ENCODE measurements at places on chromosomes 3 and 15.

DNA sequence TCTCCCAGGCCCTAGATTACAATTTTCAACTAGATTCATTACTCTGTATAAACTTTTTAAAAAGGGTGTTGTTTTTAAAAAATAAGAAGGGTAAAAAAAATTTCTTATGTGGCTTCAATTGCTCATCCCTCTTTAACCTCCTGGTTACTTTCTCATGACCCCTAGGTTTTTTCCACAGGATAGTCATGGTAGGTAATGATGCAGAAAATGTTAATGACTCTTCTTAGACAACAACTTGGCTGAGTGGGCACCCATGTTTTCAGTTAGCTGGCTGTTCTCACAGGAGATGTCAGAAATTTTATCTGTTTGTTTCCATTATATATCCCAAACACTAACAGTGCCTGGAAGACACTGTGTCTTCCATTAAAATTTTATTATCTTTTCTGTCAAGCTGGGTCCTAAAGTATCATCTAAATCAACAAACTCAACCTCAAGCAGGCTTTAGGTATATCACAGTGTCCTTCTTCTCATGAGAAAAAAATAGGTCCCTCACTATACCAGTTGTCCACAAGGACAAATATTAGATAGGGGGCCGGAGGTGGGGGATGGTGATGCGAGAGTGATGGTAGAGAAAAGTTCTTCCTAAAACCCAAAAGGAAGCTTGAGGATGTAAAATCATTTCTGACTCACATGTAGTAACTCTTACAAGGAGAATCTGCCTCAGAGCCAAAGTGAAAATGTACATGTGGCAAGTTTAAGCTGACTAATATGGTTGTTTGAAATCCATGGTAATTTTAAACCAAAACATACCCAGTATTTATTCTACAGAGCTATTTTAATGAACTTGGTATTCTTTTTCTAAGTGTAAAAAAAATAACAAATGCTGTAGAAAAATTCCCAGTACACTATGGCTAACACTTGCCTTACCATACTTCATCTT lies 43.3 kb downstream of the PLOD2 start:
- H3K27me3 ChIP-seq = no peaks in the 10 kb centered on the region
- H3K27ac ChIP-seq = no peak overlapping the region
- no peak for DNase-seq

DNA sequence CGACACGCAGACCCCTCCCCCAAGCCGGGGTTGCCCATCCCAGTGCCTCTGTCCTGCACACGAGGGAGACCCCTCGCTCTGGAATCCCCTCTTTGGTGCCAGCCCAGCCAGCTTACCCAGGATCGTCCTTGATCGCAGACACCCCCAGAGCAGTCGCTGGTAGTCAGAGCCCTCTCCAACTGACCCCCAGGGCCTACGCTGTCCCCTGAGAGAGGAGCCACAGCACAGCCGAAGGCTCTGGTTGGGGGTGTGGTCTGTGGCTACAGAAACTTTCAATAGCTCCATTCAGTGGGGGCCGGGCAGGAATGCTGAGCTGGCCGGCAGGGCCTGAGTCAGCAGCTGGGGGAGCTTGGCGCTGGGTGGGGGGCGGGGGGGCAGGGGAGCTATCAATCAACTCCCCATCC lies at the start of gene LCTL:
Gene LCTL, minus strand, starts transcription at position 258 of the 404 bp plus-strand sequence. CDS start 633 bp downstream, outside the sequence.
- no peaks in the 10 kb centered on the region for H3K27me3 ChIP-seq
- no peaks in the 10 kb centered on the region for H3K36me3 ChIP-seq
- H3K27ac ChIP-seq = no peak within 1 kb of the TSS
- H3K4me1 ChIP-seq = no peaks in the 10 kb centered on the region

DNA sequence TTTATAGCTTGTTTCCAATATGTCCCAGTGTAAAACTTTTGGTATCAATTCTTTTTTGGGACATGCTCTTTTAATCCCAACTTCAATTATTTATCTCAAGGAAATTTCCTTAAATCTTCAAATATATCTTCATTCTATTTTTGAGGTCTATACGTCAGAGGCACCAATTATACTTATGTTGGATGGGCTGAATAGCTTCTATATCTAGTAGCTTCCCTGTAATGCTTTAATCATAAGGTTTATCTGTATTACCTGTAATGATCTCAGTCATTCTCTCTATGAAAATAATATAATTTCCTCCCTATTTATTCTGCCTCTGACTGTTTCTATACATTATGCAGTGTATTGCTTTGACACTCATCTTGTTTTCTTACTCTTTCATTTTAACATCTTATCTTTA lies 29.9 kb upstream of the MCCC1 start:
- H3K4me3 ChIP-seq = no peak overlapping the region
- no peak overlapping the region for H3K27ac ChIP-seq
- H3K36me3 ChIP-seq = no peaks in the 10 kb centered on the region
- no peaks in the 10 kb centered on the region for H3K4me1 ChIP-seq

- H3K27ac ChIP-seq = no peak overlapping the region
- H3K36me3 ChIP-seq = no peaks in the 10 kb centered on the region
- no peaks in the 10 kb centered on the region for H3K4me1 ChIP-seq
- H3K4me3 ChIP-seq = no peak overlapping the region
- no peak for DNase-seq
Measured at GRCh38 chr3:117567906-117568305, 858.3 kb downstream of the TUSC7 start.

DNA sequence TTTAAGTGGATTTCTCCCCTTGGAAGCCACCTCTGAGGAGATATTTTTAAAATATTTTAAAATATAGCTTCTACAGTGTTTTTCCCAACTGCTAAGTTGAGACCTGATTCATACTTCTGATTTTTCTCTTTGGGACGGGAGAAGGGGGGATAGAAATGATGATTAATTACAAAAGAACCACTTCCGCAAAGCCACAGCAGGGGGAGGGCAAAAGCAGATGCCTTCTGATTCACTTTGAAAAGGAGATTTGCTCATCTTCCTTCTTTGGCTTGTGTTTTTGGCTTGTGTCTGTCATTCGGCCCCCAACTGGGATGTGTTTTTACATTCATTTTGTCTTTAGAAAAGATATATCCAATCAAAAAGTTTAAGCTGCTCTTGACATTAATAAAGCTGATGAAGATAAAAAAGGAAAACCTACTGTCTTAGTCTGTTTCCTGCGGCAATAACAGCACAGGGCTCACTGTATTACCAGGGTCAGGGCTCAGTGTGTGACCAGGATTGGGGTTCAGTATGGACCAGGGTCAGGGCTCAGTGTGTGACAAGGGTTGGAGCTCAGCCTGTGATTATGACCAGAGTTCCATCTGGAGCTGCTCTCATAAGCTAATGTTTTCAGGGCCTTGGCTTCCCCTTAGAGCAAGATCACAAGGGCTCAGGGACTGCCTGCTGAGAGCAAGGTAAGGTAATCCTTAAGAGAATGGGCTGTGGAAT lies 223.2 kb downstream of the MTHFS start:
- no peaks in the 10 kb centered on the region for H3K36me3 ChIP-seq
- no peaks in the 10 kb centered on the region for H3K4me1 ChIP-seq
- DNase-seq = no peak
- H3K27me3 ChIP-seq = peaks cover 13% of the 10 kb centered on the region
- no peak overlapping the region for H3K27ac ChIP-seq

DNA sequence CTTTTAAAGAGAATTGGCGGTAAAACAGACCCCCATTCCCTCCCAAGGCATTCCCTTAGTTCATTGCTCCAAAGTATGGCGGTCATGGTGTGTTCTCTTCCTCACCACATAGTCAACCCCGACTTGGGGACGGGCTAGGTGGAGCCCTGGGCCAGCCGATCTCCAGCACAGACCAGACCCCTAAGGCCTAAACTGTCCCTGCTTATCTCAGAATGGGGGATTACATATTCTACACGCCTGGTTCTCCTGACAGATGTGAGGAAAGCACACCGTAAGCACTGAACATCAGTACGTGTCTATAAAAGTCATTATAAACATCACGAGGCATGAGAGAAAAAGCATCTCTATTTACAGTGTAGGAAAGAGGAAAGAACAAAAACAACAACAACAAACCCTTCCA lies 244.5 kb upstream of the STT3B start:
- peaks cover 4% of the 10 kb centered on the region for H3K4me1 ChIP-seq
- H3K36me3 ChIP-seq = no peaks in the 10 kb centered on the region
- no peaks in the 10 kb centered on the region for H3K27me3 ChIP-seq
- H3K27ac ChIP-seq = no peak overlapping the region
- no peak overlapping the region for H3K4me3 ChIP-seq

DNA sequence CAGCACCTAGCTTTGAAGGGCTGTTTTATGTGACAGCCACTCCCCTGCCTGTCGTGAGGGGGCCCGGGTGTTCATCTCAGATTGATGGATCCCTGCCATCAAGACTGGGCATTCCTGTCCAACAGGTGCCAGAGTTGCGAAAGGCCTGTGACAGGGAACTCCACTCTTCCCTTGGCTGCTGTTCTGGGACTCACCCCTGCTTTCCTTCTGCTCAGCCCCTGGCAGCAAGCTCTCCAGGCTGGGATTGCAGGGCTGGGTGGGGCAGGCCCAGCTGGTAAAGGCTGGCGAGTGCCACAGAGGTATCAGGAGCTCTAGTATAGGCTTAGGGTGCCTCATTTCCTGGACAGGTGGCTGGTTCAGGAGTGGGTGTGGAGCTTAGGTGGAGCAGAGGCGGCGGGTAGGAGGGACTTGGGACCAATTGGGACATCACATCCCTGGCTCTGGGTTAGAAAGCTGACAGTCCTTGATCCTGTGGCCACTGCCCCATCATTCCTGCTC lies at the start of gene PLA2G4B:
Gene PLA2G4B, plus strand, starts transcription at position 448 of the 498 bp plus-strand sequence. CDS start 67 bp downstream, outside the sequence.
- no peaks in the 10 kb centered on the region for H3K36me3 ChIP-seq
- H3K27ac ChIP-seq = no peak within 1 kb of the TSS
- no peak within 1 kb of the TSS for H3K4me3 ChIP-seq
- DNase-seq = peak; percentile 41
- no peaks in the 10 kb centered on the region for H3K4me1 ChIP-seq
- H3K27me3 ChIP-seq = no peaks in the 10 kb centered on the region

- DNase-seq = no peak
- H3K4me1 ChIP-seq = no peaks in the 10 kb centered on the region
- no peaks in the 10 kb centered on the region for H3K27me3 ChIP-seq
Measured at GRCh38 chr3:170473358-170473757, 54.7 kb downstream of the CLDN11 start.

DNA sequence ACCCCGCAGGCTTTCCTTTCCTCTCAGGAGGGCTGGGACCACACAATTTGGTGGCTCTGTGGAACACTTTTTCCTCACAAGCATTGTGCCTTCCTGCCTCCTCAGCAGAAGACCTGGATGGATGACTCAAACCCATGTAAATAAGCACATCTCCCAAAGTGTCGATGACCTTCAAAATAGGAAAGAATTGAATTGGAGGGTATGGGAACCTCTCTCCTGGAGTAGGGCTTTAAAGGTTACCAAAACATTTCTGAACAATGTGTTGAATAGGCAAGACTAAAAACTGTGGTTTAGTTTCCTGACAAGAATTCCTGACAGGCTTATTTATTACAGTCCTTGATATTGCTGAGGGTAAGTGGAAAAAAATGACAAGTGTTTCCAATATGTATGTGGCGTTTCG lies 118.2 kb downstream of the ALDH1A2 start:
- no peak for DNase-seq
- H3K27ac ChIP-seq = no peak overlapping the region
- H3K4me1 ChIP-seq = no peaks in the 10 kb centered on the region
- H3K4me3 ChIP-seq = no peak overlapping the region
- no peaks in the 10 kb centered on the region for H3K36me3 ChIP-seq

DNA sequence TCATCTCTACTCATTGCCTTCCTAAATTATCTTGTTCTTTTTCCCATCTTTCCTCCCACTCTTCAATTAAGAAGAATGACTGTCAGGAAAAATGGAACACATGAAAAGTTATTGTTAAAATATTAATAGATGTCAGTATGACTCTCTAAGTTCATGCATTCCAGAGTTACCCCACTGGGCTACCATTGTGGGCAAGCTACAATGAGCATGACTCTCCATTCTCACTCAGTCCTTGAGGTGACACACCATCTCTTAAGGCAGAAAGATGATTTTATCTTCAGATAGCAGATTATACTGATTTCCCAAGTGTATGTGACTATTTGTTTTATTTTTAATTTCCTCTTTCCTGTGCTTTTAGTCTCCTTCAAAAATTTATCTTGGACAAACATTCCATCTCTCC lies 144.3 kb downstream of the ALCAM start:
- no peak overlapping the region for H3K27ac ChIP-seq
- DNase-seq = no peak
- H3K27me3 ChIP-seq = no peaks in the 10 kb centered on the region
- no peaks in the 10 kb centered on the region for H3K36me3 ChIP-seq
- H3K4me3 ChIP-seq = no peak overlapping the region

DNA sequence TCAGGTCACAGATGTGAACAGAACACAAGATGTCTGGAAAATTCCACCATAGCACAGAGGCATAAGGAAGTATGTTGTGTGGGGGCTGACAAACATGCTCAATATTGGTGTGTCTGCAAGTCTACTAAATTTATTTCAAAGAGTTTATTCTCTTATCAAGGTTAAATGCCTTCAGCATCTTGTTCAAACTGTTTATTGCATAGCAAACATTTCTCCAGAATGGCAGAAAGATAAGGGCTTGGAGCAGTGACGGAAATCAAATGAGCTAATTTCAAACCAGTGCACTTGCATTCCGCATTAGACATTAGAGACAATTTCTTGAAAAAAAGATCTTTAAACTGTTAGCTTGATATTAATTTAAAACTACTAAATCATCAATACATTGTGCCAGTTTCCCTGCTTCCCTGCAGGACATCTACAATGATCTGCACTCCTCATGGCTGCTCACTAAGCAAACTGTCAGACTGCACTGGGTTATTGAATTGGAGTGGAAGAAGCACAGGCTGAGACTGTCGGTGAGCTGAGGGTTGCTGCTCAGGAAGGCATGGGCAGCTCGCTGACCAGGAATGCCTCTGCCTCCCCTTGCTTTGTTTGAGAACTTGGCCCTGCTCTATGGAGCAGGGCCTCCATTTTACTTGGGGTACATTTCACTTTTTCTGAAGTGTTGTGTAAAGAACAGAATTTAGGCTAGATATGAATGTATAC lies 89.4 kb downstream of the KCNAB1 start:
- no peaks in the 10 kb centered on the region for H3K27me3 ChIP-seq
- H3K27ac ChIP-seq = no peak overlapping the region
- DNase-seq = no peak
- no peak overlapping the region for H3K4me3 ChIP-seq

GRCh38 chr3:191944835-191945234 lies 483.9 kb downstream of the PYDC2 start:
- no peak overlapping the region for H3K4me3 ChIP-seq
- H3K27me3 ChIP-seq = no peaks in the 10 kb centered on the region
- H3K4me1 ChIP-seq = no peaks in the 10 kb centered on the region
- no peaks in the 10 kb centered on the region for H3K36me3 ChIP-seq
- H3K27ac ChIP-seq = no peak overlapping the region

- no peaks in the 10 kb centered on the region for H3K36me3 ChIP-seq
- no peak for DNase-seq
- H3K4me1 ChIP-seq = no peaks in the 10 kb centered on the region
Measured at GRCh38 chr3:139016430-139017048, 4.2 kb downstream of the PRR23B start.

All from heart left ventricle (tissue), 16 donors.